Spinal cord (tissue), 10 donors: ENCODE measurements at places on chromosomes 6 and 20. TPM values are rescaled to one million over a fixed set of nuclear protein-coding genes. Genes with fewer than 3 reads are reported as not detected.
A peak's percentile ranks its signal among the peaks of the same experiment; 100 is the strongest.

DNA sequence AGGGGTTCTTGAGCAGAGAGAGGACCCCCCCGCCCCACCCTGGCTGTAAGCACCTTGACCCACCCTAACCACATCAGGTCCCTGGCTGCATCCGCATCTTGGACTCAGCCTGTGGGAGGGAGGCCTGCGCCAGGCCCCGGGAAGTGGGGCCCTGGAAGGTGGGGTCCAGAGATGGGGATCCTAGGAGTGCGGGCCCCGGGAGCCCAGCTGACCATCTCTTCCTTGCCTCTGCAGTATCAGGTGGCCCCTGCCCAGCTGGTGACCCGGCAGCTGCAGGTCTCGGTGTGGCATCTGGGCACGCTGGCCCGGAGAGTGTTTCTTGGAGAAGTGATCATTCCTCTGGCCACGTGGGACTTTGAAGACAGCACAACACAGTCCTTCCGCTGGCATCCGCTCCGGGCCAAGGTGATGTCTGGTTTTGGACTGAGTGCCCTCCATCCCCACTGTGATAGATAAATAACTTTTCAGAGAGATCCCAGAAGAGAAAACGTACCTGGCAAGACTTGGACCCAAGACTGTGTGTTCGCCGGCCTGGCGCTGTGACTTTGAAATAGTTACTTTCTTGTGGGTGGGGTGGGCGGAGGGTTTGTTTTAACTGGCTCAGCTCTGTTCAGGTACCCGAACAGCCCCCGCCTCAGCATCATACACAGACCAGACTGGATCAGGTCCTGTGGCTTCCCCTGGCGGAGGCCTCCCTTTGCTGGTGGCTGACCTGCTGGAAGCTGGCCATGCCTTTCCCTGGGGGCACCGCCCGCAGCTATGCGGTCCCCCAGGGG lies 62.0 kb downstream of the EZR start:
- H3K4me3 ChIP-seq, result no peak overlapping the region
- H3K36me3 ChIP-seq, result peaks cover 4% of the 10 kb centered on the region
- H3K4me1 ChIP-seq, result peaks cover 31% of the 10 kb centered on the region
- no peaks in the 10 kb centered on the region for H3K27me3 ChIP-seq
- H3K27ac ChIP-seq, result no peak overlapping the region

GRCh38 chr6:68194846-68195478 lies 440.1 kb upstream of the ADGRB3 start:
- no peak overlapping the region for H3K27ac ChIP-seq
- H3K4me1 ChIP-seq, result no peaks in the 10 kb centered on the region
- no peak for DNase-seq
- H3K27me3 ChIP-seq, result no peaks in the 10 kb centered on the region
- H3K4me3 ChIP-seq, result no peak overlapping the region

Gene BTN3A1
- total RNA-seq, result 27.2 TPM

Gene POM121L2
- total RNA-seq, result not detected

Gene VWA7
- total RNA-seq, result 1.8 TPM

Gene RALGAPA2
- 24.8 TPM for total RNA-seq

GRCh38 chr6:107770541-107770940 lies 53.6 kb downstream of the SCML4 start:
- H3K27ac ChIP-seq, result no peak overlapping the region
- no peak overlapping the region for H3K4me3 ChIP-seq
- H3K27me3 ChIP-seq, result no peaks in the 10 kb centered on the region
- no peaks in the 10 kb centered on the region for H3K4me1 ChIP-seq
- DNase-seq, result no peak
- H3K36me3 ChIP-seq, result no peaks in the 10 kb centered on the region

Gene SLCO4A1
- 2.8 TPM for total RNA-seq

Gene TCP11
- 0.30 TPM for total RNA-seq

Gene EDN1
- total RNA-seq, result 10.9 TPM

DNA sequence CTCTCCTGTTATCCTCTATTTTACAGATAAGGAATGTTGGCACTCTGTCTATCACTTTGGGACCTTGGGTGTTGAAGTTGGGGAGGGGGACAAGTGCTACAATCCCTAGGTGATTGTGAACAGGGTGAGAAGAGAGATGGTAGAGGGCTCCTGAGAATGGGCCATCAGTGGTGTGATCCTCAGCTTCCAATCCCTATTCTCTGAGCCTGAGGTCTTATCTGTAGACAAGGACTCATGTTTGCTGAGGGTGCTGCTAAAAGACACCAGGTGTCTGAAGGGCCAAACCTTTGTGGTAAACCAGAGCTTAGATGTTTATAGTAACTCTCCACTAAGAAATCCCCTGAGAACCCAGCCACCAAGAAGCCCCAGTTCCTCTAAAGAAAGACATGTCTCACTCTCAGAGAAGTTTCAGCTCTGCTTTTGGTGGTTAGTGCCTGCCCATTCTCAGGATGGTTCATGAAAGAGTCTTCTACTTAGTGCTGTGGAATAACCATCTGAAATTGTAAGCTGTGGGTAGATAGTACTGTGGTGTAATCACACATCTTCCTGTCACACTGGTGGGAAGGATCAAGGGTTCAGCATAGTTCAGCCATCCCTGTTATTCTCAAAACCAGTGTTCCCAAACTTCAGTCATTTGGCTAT lies 58.2 kb upstream of the IL20RA start:
- no peak overlapping the region for H3K4me3 ChIP-seq
- H3K36me3 ChIP-seq, result no peaks in the 10 kb centered on the region
- H3K27ac ChIP-seq, result no peak overlapping the region
- no peaks in the 10 kb centered on the region for H3K4me1 ChIP-seq
- DNase-seq, result no peak

Gene ADGRF5
- 28.2 TPM for total RNA-seq

Gene NHLRC1
- total RNA-seq, result 3.5 TPM

DNA sequence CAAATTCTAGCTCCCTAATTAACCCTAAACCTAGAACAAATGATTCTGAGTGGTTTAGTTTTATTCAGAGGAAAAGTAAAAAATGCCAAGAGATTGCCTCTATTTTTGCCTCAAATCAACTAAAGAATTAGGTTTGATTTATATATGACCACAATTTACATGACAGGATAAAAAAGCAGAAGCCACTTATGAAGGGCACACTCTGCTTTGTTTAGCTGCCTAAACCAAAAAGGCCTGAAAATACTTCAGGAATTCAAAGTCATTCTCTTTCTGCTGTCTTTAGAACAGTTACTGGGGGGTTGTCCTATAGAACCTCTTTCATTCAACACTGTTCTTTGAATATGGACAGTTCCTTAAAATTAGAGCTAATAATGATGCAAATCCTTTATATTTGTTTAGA lies 5.3 kb downstream of the FBXO5 start:
- H3K36me3 ChIP-seq, result peaks cover 3% of the 10 kb centered on the region
- H3K4me3 ChIP-seq, result no peak overlapping the region
- peaks cover 7% of the 10 kb centered on the region for H3K4me1 ChIP-seq

DNA sequence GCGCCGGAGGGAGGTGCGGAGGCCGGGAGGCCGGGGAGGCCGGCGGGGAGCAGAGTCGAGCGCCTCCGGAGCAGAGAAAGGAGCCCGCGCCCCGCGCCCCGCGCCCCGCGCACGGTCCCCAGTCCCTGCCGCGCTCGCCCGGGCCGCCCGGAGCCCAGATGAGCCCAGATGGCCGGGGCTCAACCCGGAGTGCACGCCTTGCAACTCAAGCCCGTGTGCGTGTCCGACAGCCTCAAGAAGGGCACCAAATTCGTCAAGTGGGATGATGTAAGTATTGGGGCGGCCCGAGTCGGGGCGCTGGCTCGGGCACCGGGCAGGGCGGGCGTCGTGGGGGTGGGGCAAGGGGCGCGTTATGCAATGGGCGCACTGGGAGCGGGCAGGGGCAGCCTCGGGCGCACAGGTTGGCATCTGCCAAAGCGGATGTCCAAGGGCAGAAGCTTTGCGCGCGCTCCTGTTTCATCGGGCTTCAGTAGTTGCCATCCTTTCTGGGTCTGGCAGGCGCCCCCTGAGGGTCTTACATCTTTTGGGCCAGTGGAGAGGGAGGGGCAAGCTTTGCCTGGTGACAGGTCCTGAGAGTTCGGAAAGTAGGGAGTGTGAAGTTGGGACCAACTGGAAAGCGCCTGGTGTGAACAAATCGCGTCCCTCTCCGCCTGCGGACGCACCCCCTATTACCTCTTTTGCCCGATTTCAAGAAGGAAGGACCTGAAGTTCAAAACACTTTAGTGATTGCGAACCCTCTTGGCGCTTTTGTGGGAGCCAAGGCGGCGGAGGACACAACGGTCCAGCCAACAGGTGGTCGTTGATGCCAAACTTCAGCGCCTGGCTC lies 631 bp downstream of the PLCB1 start:
- no peak for DNase-seq
- H3K4me1 ChIP-seq, result peaks cover 12% of the 10 kb centered on the region
- no peaks in the 10 kb centered on the region for H3K36me3 ChIP-seq
- peak overlapping the region; percentile 54 for H3K4me3 ChIP-seq
- peaks cover 3% of the 10 kb centered on the region for H3K27me3 ChIP-seq
- no peak overlapping the region for H3K27ac ChIP-seq

- H3K27ac ChIP-seq, result no peak overlapping the region
- DNase-seq, result no peak
- no peak overlapping the region for H3K4me3 ChIP-seq
- no peaks in the 10 kb centered on the region for H3K27me3 ChIP-seq
Observed at GRCh38 chr6:66772800-66773199, 1065.8 kb upstream of the EYS start.

Gene MACROD2
- 25.8 TPM for total RNA-seq

Gene USP49
- 7.0 TPM for total RNA-seq

Gene SNX3
- total RNA-seq, result 271 TPM
